Heart left ventricle (tissue), 16 donors: ENCODE measurements at places on chromosomes 7 and 10. TPM values are rescaled to one million over a fixed set of nuclear protein-coding genes. Genes with fewer than 3 reads are reported as not detected.

- DNase-seq = no peak
These were observed 5.9 kb upstream of the ITGA8 start for GRCh38 chr10:15725603-15726002.

GRCh38 chr10:98808282-98808892 is 361.7 kb upstream of the HPS1 start:
- DNase-seq = no peak

DNA sequence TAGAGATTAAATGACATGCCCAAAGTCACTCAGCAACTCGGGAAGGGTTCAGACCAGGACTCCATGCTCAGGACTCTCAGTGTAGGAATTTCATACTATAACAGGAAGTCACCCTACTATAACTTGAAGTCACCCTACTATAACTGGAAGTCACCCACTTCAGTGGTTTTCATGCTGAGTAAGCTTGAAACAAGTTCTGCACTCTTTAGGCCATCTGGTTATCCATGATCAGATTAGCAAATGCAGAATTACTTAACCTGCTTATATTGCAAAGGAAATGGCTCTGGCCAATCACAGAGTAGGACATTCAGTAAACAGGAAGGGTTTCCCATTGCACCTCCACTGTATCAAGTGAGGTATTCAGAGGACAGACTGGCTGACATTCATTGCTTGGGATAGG is 1240.4 kb downstream of the GATA3 start:
- no peak for DNase-seq

DNA sequence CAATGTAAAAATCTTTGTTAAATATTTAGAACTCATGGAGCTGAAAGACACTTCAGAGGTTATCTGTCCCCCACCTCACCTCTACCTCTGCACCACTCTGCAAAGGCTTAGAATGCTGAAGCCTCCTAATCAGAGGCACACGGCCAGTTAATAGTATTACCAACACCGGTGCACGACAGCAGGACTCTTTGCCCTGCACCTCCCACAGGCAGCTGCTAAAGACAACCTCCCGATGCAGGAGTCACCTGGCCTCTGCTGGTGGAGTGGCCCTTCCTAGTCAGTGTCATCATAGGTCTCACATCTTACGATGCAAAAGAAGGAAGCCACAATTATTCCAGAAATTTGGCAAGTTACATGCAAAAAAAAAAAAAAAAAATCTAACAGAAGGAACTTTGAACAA is 66.6 kb upstream of the MGMT start:
- no peak for DNase-seq

GRCh38 chr7:84847038-84847437 is 339.8 kb downstream of the SEMA3D start:
- no peak for DNase-seq

GRCh38 chr7:35021445-35021844 is 15.8 kb downstream of the DPY19L1 start:
- no peak for DNase-seq

GRCh38 chr7:132179080-132179430 is 397.2 kb downstream of the PLXNA4 start:
- DNase-seq = no peak

- no peak for DNase-seq
These were observed 578 bp downstream of the ZNF713 start for GRCh38 chr7:55887821-55888247.

DNA sequence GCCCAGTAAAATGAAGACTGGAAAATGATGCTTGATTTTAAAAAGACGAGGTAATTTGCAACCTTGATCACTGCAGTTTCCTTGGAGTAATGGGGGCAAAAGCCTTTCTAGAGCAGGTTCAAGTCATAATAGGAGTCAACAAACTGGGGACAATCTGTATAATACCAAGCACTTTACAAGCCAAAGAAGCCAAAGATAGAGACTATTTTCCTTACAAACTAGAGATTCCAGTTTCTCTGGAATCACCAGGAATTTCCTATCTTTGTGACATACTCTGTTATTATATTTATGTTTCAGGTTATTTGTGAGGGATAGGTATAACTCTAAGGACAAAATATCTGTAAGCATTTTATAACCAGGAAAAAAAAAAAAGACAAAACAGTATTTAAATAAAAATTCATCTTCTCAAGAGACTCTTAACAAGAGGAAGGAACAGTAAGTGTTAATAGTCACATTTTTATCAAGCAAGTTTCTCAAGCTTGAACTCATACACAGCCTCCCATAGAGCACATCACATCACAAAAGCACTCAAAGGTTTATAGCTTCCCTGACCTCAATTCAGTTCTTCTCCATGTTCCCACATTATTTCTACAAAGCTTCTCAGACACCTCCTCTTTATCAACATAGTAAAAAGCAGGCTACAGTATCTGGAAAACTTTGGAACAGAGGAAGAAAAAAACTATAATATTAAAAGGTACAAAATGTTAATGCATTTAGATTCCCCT is 18.9 kb downstream of the JMJD1C start:
- no peak for DNase-seq

DNA sequence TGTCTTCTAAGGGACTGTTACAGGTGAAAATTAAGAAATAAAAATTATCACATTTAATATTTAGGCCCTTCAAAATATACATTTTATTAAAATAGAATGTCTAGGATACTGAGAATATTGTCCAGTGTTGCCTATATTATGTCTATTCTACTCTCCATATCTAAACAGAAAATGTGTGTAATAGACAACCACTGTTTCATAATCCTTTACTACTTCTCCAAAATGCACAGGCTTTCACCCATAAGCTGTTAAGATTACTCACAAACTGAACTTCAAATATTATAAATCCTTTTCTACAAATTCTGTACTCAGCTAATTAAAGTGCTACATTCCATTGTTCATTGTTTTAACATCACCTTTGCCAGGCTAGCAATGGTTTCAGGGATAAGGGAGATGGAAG is 56.7 kb upstream of the TFEC start:
- DNase-seq = no peak

- no peak for DNase-seq
These were observed 93.8 kb upstream of the SMNDC1 start for GRCh38 chr10:110398419-110399105.

GRCh38 chr7:57375783-57376182 is 74.2 kb upstream of the ZNF716 start:
- DNase-seq = no peak

DNA sequence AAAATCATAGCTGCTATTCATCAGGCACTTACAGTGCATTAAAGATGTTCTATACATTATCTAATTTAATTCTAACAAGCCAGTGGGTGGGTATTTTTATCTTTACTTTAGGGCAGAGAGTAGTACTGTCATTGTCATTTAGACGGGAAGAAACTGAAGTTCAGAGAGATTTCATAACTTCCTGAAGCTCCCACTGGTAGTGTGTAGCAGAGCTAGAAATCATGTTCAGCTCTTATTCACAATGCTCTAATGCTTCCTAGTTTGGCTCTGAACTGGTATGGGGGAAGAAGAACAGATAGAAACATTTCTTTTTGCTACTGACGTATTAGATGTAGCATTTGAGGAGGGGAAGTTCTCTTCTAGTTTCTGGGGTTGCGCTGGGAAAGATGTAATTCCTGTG is 116.7 kb downstream of the CYP26A1 start:
- DNase-seq = no peak

DNA sequence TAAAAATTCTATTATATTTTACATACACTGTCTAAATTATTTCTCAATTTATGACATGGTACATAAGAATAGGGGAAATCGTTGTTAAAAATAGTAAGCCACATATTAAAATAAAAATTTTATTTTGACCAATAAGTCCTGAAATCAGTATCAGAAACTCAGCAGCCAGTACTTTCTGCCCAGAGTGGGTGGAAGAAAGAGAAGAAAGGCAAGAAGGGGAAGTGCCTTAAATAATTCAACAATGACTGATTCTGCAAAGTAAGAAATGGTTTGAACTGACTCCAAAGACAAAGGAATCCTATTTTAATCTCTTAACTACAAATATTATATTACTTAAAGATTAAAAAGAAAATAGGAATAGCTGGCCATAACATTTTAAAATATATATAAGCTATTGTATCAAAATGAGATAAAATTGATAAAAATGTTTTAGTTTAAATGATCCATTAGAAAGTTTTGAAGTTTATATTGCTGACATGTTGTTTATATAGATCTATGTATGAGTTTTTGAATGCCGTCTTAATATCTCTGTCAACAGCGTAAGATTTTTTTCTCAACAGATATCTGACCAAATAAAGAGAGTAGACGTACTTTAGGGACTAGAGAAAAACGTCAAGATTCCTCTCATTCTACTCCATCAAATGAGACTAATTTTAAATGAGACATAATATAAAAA is 30.2 kb upstream of the NRCAM start:
- DNase-seq = no peak

DNA sequence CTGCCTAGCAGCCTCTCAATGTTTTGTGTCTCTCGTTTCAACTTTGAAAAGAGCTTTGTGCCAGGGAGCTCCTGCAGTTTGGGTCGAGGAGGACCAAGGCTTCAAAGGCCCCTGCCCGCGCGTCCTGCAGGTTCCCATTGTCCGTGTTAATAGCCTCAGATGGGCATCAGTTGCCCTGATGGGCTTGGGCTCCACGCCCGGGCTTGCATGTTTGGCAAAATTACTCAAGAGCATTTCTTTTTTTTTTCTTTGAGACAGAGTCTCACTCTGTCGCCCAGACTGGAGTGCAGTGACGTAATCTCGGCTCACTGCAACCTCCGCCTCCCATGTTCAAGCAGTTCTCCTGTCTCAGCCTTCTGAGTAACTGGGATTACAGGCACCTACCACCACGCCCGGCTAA is 636.6 kb downstream of the SDK1 start:
- DNase-seq = no peak

DNA sequence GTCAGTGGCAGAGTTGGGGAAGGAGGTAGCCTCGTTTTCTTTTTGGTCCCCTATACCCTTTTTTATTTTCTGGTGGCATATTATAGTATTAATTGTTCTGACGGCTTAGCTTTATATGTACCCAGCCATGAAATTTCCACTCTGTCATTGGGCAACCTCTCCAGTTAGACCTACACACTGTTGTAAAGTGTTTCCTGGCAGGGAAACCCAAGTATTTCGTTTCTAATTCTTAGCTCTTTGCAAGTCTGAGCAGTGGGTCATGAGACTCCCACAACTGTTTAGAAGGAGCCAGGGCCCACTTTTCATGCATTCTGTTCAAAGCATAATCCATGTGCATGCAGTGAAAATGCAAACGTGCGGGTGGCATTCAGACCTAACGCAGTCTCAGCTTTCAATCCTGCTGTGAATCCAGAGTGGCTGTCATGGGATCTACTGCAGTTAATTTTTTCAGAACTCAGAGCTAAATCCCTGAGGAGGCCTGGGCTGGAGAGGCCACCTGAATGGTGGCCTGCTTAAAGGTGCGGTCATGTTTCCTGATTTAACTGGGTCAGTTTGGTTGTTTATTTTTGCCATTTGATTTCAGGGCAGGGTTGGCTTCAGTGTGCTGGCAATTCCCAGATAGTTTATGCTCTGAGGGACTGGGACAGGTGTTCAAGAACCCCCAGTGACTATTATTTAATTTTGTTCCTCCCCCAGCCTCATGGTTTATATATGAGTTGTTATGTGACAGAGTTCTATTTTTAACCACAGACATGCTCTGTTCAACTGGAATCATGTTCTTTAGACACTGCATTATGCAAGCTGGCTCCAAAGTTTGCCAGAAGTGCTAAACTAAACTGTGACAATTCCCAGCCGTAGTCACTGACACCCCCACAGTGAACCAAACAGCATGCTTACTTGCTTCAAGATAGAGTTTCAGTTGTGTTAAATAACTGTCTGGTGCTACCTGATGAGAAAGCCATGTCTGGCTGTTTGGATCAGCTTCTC is 27.4 kb upstream of the SYPL1 start:
- peak; percentile 52 for DNase-seq

DNA sequence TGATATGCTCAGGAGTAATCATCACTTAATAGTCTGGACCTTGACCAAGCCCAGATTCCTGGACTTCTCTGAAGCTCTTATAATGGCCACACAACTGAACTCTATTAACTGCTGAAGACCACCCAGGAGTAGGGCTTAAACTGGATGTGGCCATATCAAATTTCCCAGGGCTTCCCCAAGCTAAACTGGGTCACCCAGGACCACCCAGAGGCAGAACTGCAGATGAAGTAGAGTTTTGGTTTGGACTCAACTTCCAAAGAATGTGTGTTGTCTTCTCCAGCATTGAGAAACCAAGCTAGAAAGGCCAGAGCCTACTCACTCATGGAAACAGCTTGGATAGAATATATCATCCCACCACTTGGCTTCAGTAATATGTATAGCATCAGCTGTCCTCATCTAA is 358.2 kb upstream of the MEOX2 start:
- no peak for DNase-seq

DNA sequence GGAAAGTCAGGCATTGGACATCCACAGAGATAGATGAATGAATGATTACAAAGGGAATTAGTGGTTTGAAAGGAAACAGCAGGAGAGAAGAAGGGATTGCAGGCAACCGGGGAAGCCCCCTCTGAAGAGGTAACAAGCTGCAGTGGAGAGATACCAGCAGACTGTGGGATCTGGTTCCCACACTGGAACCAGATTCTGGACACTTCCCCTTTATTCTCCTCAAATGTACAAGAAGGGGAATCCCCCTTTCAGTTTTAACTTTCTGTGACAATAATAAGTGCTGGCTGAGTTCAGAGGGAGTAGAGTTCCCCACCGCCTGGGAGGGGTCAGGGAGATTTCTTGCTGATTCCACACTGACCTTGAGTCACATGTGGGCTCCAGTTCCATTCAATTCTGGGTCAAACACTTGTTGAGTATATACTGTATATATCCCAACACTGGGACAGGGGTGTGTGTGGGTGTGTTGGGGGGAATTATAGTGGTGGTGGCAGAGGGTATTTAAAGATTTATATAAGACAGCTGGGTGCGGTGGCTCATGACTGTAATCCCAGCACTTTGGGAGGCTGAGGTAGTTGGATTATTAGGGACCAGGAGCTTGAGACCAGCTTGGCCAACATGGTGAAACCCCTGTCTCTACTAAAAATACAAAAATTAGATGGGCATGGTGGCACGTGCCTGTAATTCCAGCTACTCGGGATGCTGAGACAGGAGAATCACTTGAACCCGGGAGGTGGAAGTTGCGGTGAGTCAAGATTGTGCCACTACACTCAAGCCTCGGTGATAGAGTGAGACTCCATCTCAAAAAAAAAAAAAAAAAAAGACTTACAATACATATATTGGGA is 16.5 kb upstream of the DDIT4 start:
- DNase-seq = peak; percentile 38

Gene ADRA2A
- total RNA-seq = 0.45 TPM

Gene AGBL3
- total RNA-seq = 0.63 TPM

Gene IMMP2L
- total RNA-seq = 15.5 TPM
